ENCODE measurements at places on chromosomes 11 and 22.

DNA sequence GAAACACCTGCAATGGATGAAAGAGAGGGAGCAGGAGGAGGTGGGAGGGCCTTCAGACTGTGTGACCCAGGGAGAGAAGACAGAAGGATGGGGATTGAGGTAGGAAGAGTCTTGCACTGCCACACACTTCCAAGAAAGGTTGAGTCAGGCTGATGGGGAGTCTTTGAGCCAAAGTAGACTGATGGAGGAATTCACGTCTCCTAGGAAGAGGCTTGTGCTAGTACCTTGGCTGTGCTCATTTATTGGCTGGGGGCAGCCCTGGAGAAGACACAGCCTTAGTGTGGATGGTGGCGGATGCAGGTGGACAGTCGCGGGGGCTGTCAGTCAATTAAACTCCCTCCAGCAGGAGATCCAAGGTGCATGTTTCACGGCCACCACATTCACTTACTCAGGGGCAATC is 16.2 kb upstream of the ACCSL start:
- no peak for DNase-seq

DNA sequence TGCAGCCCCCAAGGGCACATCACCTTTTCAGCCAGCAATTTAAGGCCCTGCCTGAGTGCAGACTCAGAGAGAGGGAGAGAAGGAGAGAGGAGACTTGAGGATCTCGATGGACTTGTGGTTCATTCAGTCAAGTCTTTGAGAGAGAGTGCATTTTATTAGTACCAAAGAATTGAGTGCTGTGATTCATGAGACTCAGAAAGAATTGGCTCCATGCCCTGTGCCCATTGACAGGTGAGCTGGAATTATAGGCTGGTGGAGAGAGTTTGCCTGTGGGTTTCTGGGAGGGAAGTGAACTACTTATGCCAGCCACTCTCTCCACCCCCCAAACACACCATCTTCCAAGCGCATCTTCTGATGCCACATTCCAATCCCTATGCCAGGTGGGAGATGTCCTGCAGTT is 236.8 kb downstream of the MN1 start:
- no peak for DNase-seq

- DNase-seq: no peak
Measured at GRCh38 chr11:110787680-110788079, 75.4 kb upstream of the ARHGAP20 start.

- DNase-seq: no peak
Measured at GRCh38 chr22:45202333-45203149, 38.2 kb downstream of the KIAA0930 start.

GRCh38 chr11:8328231-8328794 is 64.6 kb upstream of the LMO1 start:
- DNase-seq: no peak

- no peak for DNase-seq
Measured at GRCh38 chr11:57279116-57279515, 42.1 kb upstream of the APLNR start.

- no peak for DNase-seq
Measured at GRCh38 chr22:38335077-38335476, 17.8 kb upstream of the CSNK1E start.

Measured in posterior cingulate gyrus (tissue), 11 donors.